PC-9 (cell line): ENCODE measurements at places on chromosomes 11 and 22.

DNA sequence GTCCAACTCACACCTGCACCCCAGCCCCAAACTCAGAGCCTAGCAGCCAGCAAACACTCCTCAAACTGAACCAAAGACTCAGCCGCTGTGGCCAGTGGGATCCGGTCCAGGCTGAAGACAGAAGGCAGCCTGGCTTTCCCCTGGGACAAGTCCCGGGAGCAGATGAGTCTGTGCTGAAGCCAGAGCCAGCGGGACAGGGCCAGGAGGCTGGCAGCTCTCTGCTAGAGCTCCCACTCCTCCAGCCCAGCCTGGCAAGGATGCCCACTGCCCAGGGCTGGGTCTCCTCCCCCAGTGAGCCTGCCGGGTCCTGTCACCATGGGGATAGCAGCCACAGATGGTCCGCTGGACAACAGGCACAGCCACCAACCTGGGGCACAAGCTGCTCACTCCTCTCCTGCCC lies 42.9 kb upstream of the PRR5 start:
- no peaks in the 10 kb centered on the region for H3K4me1 ChIP-seq
- no peaks in the 10 kb centered on the region for H3K36me3 ChIP-seq
- DNase-seq: no peak
- H3K4me3 ChIP-seq: no peak overlapping the region
- H3K27me3 ChIP-seq: peaks cover 43% of the 10 kb centered on the region

DNA sequence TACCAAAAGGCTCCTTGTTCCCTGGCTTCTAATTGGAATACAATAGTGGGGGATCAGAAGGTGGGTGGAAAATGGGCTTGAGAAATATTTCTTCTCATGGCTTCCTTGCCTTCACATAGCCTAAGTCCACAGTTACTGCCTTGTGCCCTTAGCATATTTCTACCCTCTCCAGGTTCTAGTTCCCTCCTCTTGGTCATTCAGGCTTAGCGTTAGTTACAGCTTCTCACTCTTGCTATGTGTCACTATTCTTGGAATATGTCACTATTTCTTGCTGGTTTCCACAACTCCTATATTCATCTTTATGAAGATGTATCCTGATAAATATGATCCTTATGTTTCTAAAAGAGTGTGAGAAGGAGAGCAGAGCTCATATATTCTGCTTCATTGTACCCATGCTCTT lies 2.5 kb downstream of the OR2D2 start:
- H3K27me3 ChIP-seq: no peaks in the 10 kb centered on the region
- no peaks in the 10 kb centered on the region for H3K36me3 ChIP-seq
- H3K4me1 ChIP-seq: no peaks in the 10 kb centered on the region
- no peak overlapping the region for H3K27ac ChIP-seq
- no peak overlapping the region for H3K4me3 ChIP-seq
- no peak for DNase-seq

- DNase-seq: no peak
- H3K27me3 ChIP-seq: no peaks in the 10 kb centered on the region
- no peak overlapping the region; the same call in 1 of the 2 replicates for H3K4me3 ChIP-seq
- H3K36me3 ChIP-seq: no peaks in the 10 kb centered on the region
- H3K4me1 ChIP-seq: peaks cover 100% of the 10 kb centered on the region
- H3K27ac ChIP-seq: peak overlapping the region; percentile 41
Observed at GRCh38 chr11:75339685-75340409, 11.6 kb downstream of the ARRB1 start.

DNA sequence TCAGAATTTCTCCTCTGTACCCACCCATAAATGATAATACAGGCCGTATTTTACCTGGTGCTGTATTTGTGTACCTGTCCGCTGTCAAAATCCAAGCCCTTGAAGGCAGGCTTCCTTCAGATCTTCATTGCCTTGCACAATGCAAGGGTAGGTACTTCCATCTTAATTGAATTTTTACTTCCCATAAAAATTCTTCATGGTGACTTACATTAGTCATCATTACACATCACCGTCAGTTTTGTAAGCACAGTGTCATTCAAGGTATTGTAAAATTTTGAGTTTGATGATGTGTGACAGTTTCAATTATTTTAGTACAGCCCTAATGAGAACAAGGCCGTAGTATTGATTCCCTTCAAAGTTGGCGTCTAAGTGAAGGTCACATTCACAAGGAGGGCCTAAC lies 770 bp upstream of the TSG101 start:
- H3K27ac ChIP-seq: peak overlapping the region; percentile 73
- H3K36me3 ChIP-seq: 0 out of 2 replicates have a peak, but pooled peaks cover 5% of the 10 kb centered on the region
- H3K4me3 ChIP-seq: peak overlapping the region; percentile 91
- peaks cover 29% of the 10 kb centered on the region for H3K4me1 ChIP-seq

DNA sequence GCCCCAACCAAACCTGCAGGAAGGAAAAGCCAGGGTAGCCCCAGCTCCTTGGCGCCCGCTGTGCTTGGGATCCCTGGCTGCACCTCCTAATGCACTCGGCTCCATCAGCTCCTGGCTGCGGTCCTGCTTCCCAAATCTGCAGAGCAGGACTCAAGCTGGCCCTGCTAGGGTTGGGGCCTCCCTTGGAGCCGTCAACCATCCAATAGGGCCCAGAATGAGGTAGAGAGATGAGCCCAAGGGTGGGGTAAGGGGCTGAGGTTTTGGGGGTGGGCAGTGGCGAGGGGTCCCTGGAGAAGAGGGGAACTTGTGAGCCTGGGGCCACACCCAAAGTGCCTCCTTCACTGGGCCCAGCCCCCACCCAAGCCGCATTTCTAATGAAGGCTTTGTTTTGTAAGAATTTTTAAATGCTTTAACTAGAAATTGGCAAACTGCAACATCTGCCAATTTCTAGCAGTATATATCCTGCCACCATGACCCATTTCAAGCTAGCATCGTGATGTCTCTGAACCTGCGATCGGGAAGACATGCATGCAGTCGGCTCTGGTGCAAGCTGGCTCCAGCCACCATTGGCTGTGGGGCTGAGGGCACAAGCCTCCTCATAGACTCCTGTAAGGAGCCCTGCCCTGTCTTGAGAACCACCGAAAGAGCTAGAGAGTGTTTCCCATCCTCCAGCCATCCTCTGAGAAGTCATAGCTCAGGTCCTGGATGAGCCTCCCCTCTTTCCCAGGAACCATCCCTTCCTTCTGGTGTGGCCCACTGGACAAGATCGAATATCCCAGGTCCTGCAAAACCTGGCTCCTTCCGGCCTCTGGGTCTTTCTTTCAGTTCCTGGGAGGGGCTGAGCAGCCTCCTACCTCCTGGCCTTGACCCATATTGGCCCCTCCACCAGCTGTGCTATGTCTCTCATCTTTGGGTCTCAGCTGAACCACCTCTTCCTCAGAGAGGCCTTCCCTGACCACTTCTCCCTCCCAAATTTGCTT lies 15.5 kb downstream of the C1QTNF6 start:
- no peak overlapping the region for H3K4me3 ChIP-seq
- H3K36me3 ChIP-seq: no peaks in the 10 kb centered on the region
- no peaks in the 10 kb centered on the region for H3K27me3 ChIP-seq

- H3K36me3 ChIP-seq: no peaks in the 10 kb centered on the region
- H3K27ac ChIP-seq: no peak overlapping the region
- H3K27me3 ChIP-seq: peaks cover 4% of the 10 kb centered on the region
- H3K4me1 ChIP-seq: no peaks in the 10 kb centered on the region
Observed at GRCh38 chr11:36376009-36376887, 80.2 kb downstream of the PRR5L start.

DNA sequence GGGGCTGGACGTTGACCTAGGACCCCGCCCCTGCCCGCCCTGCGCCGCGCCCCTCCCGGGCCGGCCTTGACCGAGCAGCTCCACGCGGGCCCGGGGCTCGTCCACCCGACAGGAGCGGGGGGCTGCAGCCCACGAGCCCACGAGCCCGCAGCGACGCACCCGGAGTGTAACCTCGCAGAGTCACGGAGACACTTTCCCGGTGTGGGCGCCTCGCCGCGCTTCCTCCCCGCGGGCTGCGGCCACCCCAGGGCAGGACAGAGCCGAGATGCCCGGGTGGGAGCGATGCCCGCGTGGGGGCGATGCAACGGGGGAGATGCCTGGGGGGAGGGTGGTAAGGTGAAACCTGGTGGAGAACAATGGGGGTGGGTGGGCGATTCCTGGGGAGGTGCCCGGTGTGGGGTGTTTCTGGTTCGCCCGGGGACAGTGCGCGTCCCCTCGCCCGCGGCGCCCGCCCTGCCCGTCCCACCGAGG lies 4.9 kb upstream of the ZBED4 start:
- no peaks in the 10 kb centered on the region for H3K36me3 ChIP-seq
- H3K27ac ChIP-seq: no peak overlapping the region
- no peak overlapping the region for H3K4me3 ChIP-seq
- no peaks in the 10 kb centered on the region for H3K27me3 ChIP-seq
- peaks cover 8% of the 10 kb centered on the region for H3K4me1 ChIP-seq

- no peak for DNase-seq
- no peak overlapping the region for H3K27ac ChIP-seq
- H3K36me3 ChIP-seq: no peaks in the 10 kb centered on the region
- H3K4me1 ChIP-seq: no peaks in the 10 kb centered on the region
Observed at GRCh38 chr22:46432164-46433068, 96.9 kb downstream of the TRMU start.

- H3K36me3 ChIP-seq: no peaks in the 10 kb centered on the region
- no peaks in the 10 kb centered on the region for H3K27me3 ChIP-seq
- no peak for DNase-seq
- H3K27ac ChIP-seq: no peak overlapping the region
- H3K4me3 ChIP-seq: no peak overlapping the region
- peaks cover 10% of the 10 kb centered on the region for H3K4me1 ChIP-seq
Observed at GRCh38 chr22:29263791-29264276, 3.9 kb downstream of the RHBDD3 start.

DNA sequence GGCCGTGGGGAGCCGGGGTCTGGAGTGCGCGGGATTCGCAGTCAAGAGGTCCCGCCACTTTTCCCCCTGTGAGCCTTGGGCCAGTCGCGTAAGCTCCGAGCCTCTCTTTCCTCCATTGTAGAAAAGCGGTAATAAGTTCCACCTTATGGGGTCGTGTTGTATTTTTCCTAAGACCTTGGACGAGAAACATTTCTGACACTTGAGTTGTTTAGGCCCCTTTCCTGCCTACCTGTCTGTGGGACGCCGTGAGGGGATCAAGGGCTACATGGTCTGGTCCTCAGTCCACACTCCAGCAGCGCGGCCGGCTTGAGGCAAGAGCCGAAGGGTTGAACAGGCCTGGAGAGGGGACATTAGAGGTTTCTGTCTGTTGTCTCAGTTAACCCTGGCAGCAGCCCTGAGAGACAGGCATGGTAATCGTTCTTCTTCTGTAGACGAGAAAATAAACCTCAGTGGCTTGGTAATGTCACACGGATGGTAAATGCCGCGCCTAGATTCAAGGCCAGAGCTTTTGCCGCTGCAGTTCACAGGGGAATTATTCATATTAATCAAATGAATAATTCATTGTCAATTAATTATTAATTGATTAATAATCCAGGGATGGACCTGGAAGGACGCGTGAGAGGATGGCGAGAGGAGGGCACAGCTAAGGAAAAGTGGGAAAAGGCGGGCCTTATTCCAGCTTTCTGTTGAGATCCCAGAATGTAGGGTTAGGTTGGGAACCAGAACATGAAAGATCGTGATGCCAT lies 545 bp downstream of the FEN1 start:
- DNase-seq: no peak
- H3K4me1 ChIP-seq: peaks cover 20% of the 10 kb centered on the region
- no peaks in the 10 kb centered on the region for H3K27me3 ChIP-seq
- H3K36me3 ChIP-seq: peaks cover 24% of the 10 kb centered on the region
